ENCODE measurements at places on chromosomes 12 and 14. TPM values are rescaled to one million over a fixed set of nuclear protein-coding genes. Genes with fewer than 3 reads are reported as not detected.

The ACSM4 gene
- not detected for total RNA-seq

The SERPINA10 gene
- total RNA-seq = not detected

The APAF1 gene
- total RNA-seq = 19.8 TPM

The DHRS4L2 gene
- total RNA-seq = 9.0 TPM

The FOXG1 gene
- total RNA-seq = not detected

The TAS2R42 gene
- total RNA-seq = not detected

The RASSF9 gene
- total RNA-seq = 1.6 TPM

The KLC1 gene
- 195 TPM for total RNA-seq

The EFS gene
- total RNA-seq = 3.6 TPM

The TRHDE gene
- total RNA-seq = not detected

The FBXO33 gene
- 4.3 TPM for total RNA-seq

The FOXA1 gene
- total RNA-seq = not detected

The GRIN2B gene
- total RNA-seq = not detected

The GLIPR1L1 gene
- not detected for total RNA-seq

The LIN52 gene
- total RNA-seq = 5.2 TPM

The SMCO2 gene
- not detected for total RNA-seq

Data from cardiac atrium fibroblast (primary cell).